Stimulated activated CD8-positive, alpha-beta memory T cell treated with anti-CD3 and anti-CD28 coated beads, Interleukin-15, amount 100 ng/mL, for 48 hours (primary cell): ENCODE measurements at places on chromosomes 1 and 21.

- DNase-seq, result no peak
These were observed 108.2 kb downstream of the NBPF12 start for GRCh38 chr1:147046189-147046862.

- DNase-seq, result no peak
These were observed 1.4 kb upstream of the SKI start for GRCh38 chr1:2226525-2227345.

DNA sequence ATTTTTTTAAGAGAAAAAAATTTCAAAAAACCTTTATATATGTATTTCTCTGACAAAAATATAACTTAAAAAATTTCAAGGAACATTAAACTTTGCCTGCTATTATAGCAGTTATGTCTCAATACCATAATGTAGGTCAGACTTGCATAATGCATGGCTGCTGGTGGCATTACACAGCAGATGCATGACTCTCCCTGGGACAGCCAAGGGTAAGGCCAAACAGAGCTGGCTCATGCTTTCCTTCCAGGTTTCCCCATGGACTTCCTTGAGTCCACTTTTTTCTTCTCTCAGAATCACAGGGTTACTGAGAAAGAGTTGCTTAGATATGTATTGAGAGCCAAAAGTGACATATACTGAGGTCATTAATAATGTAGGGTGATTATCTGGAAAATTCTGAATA, 43.7 kb downstream of the RHOU start:
- no peak for DNase-seq

DNA sequence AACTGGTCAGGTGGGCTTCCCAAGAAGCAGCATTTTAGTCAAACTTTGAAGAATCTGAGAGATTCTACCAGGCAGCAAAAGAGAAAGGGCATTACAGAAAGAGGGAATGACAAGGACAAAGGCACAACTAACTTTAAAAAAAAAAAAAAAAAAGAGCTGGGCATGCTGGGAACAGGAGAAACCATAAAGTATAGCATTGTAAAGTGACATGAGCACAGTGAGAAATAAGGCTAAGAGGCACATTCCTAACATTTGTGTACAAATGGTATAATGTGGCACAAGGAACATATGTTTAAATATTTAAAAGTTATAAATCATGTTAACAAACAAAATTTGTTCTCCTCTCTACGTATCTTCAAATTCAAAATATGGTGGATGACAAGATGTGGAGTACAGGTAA, 69.6 kb downstream of the CLCA4 start:
- no peak for DNase-seq

DNA sequence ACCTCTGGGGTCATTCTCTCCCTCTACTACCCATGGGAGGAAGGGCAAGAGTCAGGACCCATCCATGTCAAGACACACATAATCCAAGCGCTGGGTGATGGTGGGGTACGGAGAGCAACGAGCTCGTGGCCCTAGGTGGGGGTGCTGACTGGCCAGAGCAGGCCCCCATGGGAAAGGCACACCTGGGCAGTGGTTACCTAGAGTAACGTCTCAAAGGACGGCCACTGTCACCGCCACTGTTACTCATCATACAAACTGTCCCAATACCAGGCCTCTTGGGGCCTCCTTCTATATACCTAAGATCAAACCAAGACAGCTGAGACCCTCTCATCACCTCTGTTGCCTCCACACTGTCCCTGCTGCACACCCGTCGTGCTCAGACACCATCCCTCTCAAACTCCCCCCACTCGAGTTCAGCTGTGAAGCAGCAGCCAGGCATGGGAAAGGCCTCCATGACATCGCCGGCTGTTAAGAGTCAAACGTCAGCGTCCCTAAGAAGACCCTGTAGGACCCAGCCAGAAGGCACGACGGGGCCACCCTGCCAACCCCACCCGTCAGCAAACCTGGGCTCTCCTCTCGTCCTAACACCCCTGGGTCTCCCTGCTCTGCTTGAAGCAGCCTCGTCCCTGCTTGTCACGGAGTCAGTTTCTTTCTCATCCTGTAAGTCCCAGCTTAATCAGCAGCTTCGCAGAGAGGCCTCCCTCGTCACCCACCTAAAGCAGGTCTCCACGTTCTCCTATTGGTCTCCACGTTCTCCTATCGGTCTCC, 15.3 kb downstream of the NPHP4 start:
- no peak for DNase-seq

GRCh38 chr1:84892705-84893618, at the start of gene LPAR3:
TSS of gene LPAR3 (minus strand) at chr1:84893206. CDS start at chr1:84866120, 27,086 bp downstream.
- peak; percentile 8 for DNase-seq

- no peak for DNase-seq
These were observed 77.8 kb downstream of the HSF2BP start for GRCh38 chr21:43581453-43581852.

GRCh38 chr1:217273866-217274265, 357.0 kb downstream of the GPATCH2 start:
- no peak for DNase-seq

DNA sequence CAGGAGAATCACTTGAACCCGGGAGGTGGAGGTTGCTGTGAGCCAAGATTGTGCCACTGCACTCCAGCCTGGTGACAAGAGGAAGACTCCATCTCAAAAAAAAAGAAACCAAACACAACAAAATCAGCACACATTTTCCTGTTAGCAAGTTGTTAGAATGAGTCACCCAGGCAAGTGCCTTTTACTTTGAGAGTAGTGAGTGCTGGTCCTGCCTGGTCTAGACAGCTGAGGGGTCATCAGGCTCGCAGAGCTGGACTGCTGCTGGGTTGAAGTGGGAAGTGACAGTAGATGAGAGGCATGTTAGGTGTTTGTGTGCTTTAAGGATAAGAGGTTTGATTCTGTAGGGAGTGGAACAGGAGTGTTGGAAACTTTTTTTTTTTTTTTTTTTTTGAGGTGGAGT, 31.9 kb downstream of the GNPAT start:
- no peak for DNase-seq

GRCh38 chr1:160211046-160211790, 6.0 kb downstream of the PEA15 start:
- no peak for DNase-seq

DNA sequence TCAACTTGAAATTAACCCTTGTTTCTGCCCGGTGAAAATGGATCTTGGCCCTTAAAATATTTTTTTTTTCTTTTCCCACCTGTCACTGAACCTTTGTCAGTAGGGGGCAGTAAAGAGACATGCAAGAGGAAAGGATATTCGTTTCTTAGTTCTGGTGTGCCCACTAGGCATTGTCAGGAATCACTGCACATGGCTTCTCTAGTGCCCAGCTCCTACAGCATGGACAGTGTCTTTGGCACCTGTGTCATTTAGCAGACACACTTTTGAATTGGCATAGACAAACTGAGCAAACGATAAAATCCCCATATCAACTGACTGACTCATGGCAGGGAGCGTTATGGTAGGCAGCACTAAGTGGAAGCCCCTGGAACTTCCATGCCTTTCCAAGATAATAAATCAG, 1048.1 kb downstream of the BRINP3 start:
- no peak for DNase-seq

- no peak for DNase-seq
These were observed 368.5 kb upstream of the SNX7 start for GRCh38 chr1:98292994-98293393.

GRCh38 chr1:17907999-17908398, 152.9 kb downstream of the ACTL8 start:
- no peak for DNase-seq

GRCh38 chr21:46621457-46622182, 13.9 kb upstream of the PRMT2 start:
- no peak for DNase-seq

- DNase-seq, result no peak
These were observed 33.4 kb downstream of the KIAA1614 start for GRCh38 chr1:180946056-180946455.

- DNase-seq, result no peak
These were observed 14.4 kb downstream of the CXADR start for GRCh38 chr21:17527240-17527639.

- DNase-seq, result no peak
These were observed 53.0 kb upstream of the PRDX6 start for GRCh38 chr1:173424143-173424542.

- no peak for DNase-seq
These were observed 49.3 kb downstream of the KIAA0319L start for GRCh38 chr1:35507947-35508346.

GRCh38 chr1:171172471-171172870, 12.6 kb upstream of the FMO2 start:
- no peak for DNase-seq

DNA sequence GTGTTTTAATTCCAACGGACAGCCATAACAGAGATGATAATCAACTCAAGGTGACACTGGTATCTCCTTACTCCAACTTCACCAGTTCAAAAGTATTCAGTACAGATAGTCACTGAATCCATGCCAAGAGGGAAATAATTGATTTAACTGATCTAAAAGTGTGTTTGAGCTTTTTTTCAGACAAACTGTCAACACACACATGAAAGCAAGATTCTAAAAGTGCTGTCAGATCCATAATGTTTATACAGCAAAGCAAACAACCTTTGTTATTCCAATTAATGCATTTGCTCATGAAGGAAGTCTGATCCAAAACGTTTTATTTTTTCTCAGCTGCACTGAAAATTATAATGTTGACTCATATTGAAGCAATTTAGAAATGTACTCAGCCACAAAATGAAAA, 5.9 kb upstream of the PRKAA2 start:
- DNase-seq, result no peak

DNA sequence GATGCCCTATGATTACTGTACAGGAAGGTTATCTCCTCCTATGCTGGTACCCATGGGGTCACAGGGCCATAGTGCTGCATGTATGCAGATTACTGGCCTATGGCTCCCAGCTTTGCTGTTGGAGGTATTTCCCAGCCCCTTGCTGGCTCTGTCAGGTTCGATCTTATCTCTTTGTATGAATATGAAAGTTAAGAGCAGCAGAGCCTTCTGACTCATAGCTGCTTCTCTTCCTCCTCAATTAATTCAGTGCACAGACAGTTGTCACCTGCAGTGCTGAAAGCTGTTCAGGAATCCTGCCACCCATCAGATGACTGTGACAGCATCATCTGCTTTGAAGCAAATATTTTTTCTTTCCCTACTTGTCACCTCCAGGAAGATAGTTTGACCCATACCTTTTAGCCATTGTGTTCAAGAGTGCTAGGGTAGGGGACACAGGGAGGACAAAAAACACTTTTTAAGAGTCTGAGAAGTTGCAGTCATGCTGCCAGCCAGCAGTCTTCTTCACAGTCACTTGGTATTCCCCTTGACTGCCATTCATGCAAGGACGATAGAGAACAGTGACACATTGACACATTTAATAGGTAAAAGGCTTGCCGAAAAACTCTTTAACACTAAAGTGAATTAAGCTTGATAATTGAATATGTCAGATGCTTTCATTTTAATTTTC, 73.1 kb downstream of the KIF1B start:
- DNase-seq, result peak; percentile 25

- no peak for DNase-seq
These were observed 53.7 kb upstream of the ZNF326 start for GRCh38 chr1:89941110-89941766.

- DNase-seq, result no peak
These were observed 221.8 kb upstream of the ESRRG start for GRCh38 chr1:216944864-216945510.

DNA sequence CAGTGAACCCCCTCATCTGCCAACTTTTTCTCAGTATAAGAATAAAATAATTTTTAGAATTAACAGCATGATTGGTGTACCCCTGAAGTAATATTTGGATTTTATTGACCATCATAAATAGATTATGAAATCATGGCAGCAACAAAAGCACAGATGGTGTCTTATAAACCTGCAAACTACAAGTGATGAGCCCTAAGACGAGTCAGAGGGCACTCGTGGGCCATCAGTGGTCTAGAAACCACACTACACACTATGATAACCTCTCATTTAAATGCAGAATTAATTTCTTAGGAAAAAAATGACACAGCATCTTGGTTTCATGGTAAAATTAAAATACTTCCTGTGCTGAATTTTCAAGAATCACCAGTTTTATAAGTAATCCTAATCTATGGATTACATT, 312.4 kb downstream of the PTBP2 start:
- DNase-seq, result no peak

DNA sequence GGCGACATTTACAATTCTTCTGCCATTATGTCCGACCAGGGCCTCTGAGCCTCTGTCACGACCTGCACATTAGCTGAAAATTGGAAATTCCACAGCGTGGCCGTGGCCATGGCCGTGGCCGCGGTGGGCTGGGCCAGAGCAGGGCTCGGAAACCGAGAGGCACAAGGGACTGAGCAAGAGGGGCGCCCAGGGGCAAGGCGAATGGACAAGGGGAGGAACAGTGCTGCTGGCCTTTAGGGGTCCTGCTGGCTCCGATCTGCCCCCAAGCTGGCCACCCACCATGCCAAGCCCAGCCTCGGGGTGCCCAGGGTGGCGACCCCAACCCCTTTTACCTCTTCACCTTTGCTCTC, 75.0 kb downstream of the TAS1R2 start:
- no peak for DNase-seq

DNA sequence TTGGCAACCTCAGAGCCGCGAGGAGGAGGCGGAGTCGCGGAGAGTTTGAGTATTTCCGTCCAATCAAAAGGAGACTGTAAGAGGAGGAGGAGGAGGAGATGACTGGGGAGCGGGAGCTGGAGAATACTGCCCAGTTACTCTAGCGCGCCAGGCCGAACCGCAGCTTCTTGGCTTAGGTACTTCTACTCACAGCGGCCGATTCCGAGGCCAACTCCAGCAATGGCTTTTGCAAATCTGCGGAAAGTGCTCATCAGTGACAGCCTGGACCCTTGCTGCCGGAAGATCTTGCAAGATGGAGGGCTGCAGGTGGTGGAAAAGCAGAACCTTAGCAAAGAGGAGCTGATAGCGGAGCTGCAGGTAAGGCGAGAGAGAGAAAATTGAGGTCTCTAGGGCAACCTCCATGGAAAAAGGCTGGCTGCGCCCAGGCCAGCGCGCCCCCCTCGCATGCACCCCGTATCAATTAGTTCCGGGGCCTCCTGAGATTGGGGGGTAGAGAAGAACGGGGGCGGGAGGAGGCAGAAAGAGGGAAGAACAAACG, at the start of gene PHGDH:
Gene PHGDH, plus strand, starts transcription at position 131 of the 538 bp plus-strand sequence. Its CDS starts 89 bp downstream, at position 220.
- peak; percentile 55 for DNase-seq

DNA sequence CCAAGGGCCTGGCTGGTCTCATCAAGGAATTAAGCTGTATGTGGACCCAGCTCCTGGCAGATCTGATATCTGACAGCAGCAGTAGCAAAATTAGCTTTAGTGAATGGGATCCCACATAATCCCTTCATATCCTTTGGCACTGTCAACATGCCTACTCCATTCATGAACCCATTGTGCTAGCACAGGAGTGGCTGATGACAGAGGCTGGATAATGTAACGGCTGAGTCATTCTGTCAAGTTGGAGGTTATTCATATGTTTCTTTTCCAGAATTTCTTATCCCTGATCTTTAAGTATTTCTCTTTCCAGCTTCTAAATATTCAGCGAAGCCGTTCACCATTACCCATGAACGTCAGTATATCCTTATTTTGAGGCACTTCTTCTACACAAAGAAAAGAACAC, 84.3 kb downstream of the EXTL2 start:
- no peak for DNase-seq

- DNase-seq, result no peak
These were observed 7.7 kb upstream of the KLF17 start for GRCh38 chr1:44110916-44111315.

- DNase-seq, result no peak
These were observed 10.2 kb upstream of the SLC19A2 start for GRCh38 chr1:169495916-169496315.
